ENCODE measurements at places on chromosomes 2 and 18.

DNA sequence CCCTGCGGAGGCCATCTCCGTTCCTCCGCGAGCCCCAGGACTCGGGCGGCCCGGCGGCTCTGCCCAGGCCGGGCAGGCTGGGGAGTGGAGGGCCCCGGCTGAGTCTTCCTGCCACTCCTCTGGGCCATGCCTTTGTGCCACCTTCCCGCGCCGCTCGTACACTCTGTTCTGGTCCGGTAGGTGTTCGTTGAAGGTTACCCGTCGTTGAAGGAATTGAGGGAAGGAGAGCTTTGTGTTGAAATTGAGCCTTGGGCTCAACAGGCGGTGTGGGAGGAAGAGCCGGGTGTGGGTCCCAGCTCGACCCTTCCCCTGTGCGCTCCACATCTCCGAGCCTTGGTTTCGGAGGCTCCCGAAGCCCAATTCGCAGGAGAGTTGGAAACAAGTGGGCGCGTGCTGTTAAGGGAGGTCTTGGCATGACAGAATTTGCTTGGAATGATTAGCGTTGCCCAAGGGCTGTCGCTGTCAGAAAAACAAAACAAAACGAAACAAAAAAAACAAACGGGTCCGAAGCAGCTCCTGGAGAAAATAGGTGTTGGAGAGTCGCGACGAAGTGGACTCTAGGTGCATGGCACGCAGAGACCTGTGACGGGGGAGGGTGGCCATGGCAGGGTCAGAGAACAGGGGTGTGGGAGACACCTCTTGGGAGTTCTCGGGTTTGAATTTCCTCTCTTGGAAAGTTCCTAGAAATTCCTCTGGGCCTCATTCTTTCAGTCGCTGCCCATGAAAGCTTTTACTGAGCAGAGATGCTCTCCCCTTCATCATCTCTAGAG is 1.2 kb upstream of the MZT2A start:
- no peak for DNase-seq

DNA sequence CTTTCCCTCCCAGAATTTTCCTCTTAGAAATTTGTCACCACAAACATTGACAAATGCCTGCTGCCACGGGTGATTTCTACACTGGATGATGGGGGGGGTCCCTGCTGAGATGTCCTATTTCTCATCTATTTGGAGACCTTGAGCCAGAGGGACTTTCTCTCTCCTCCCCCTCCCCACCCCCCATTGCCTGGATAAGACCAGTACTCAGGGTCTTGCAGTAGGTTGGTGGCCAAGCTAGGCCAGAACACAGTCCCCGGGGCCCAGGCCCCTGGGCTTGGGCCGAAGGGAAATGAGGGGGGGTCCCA is 560 bp upstream of the DUSP2 start:
- DNase-seq = no peak

DNA sequence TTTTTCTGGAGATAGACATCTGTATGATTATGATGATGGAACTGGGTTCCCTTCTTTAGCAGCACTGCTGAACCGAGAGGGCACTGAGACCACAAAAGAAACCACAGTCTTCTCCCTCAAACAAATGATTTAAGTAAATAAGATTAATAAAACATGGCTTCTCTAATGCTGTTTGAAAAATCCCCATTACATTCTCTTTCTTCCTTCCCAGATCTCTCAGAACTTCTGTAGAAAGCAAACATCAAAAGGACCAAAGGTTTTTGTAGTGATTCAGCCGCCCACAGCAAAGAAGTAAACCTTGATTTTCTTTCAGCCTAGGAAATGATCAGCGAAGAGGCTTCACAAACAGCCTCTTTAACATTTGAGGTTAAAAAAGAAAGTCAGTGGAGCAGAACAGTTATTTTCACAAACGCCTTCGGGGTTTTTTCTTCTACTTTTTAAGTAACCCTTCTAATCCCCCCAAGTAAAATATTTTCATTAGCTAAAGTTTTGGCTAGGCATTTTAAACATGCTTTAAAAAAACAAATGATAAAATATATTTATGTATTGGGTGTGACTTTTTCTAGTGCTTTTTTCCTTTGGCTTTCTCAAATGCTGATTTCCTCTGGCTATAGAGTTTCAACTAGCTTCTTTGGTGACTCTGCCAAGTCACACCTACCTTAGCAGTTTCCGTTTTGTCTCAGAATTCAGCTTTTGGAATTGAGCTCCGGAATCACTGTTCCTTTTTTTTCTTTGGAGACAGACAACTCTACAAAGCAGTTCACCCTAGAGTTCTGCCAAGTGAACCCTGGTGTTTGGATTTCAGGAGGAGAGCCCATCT is 89.6 kb downstream of the UPP2 start:
- DNase-seq = no peak

DNA sequence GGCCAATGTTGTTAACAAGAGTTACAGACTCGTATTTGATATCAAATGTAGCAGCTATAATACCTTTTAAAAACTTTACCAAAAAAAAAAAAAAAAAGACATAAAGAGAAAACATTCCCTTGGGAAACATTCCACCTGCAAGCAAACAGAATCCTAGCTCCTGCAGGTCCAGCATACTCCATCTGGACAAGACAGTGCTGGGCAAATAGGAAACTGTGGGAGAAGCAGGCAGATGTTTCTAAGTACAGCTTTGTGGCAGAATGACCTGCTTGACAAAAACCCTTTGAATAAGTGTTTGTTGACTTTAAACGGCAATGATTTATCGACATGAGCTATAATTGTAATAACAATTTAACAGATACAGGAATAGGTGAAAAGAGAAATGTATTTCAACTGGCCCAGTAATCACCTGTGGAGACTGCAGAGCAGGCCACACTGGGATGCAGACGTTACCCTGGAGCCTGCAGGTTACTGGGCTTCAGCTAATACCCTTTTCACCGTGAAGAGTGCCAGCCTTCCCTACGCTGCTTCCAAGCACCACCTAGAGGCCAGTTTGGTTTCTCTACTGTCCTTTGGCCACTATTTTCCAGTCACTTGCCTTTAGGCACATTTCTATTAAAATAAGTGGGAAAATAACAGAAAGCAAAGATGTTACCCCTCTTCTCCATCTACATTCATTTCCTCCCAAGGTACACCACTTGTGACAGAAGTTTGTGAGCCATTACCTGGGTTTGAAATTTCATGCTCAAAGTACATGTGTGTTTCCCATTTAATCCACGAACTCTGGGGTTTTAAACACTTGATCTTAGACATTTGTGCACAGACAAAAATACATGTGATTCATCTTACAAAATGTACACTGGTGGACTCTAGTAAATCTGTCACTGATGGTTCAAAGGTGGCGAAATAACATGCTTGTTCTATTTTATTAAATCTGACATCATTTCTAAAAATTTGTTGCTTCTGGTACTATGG is 96.9 kb upstream of the ZNF397 start:
- DNase-seq = no peak

- peak; percentile 1 for DNase-seq
Measured at GRCh38 chr2:194867328-194867727, 789.7 kb upstream of the SLC39A10 start.

- no peak for DNase-seq
Measured at GRCh38 chr2:98634406-98635092, 26.2 kb downstream of the UNC50 start.

DNA sequence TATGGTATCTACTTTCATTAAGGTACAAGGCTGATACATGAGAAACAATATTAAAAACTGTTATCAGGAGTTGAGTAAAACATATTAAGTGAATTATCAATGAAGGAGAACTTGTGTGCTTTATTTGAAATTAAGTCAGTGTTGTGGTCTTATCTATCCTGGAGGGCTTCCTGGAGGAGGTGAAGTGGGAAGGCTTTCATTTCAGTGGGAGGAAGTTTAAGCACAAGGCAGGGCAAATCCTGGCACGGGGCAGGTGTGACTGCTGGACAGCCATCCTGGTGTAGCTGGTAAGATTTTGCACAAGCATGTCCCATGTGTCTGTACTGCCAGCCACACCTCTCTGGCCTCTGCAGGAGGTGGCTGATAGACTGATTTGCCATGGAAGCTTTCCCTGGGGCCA is 159.7 kb upstream of the SKOR2 start:
- DNase-seq = no peak

GRCh38 chr2:189022492-189022891 is 48.3 kb downstream of the COL3A1 start:
- no peak for DNase-seq

DNA sequence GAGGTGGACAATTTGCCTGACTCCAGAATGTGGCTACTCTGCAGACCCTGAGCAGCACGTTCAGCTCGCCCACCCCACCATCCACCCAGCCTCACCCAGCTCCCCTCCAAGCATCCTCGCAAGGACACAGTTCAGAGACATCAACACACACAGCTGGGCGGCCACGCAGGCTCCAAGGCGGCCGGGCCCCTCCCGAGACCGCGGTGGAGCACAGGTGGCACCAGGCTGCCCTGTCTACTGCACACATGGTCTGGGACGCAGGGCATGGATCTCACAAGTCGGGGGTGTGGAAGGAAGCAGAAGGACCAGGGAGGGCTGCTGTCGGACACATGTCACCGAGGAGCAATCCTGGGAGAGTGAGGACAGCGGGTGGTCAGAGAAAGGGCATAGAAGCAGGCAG is 36.2 kb downstream of the AQP12A start:
- no peak for DNase-seq

- DNase-seq = no peak
Measured at GRCh38 chr18:26791676-26792075, 73.8 kb downstream of the AQP4 start.

- no peak for DNase-seq
Measured at GRCh38 chr2:176142281-176142680, 9.1 kb upstream of the HOXD4 start.

GRCh38 chr2:241777170-241777685 is 606 bp downstream of the GAL3ST2 start:
- no peak for DNase-seq

DNA sequence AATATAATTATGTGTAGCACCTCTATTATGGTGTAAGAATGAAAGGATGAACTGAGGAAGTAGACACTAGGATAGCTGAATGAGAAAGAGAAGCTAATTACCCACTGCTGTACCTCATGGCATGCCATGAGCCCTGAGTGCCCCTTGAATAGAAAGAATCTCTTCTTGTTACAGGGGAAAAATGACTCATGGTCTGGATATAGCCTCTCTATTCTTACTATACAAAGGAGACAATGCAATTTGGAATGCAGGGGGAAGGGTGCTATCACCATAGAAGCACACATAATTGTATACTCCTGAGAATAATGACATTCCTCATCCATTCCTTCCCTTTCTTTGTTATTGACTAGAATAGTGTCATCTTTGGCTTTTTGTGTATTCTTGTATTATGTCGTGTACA is 385.2 kb downstream of the CDH7 start:
- DNase-seq = no peak

- peak; percentile 71 for DNase-seq
Measured at GRCh38 chr2:199459286-199460100, 1.8 kb upstream of the SATB2 start.

- DNase-seq = no peak
Measured at GRCh38 chr18:47926101-47926850, 4.2 kb downstream of the SMAD2 start.

- DNase-seq = no peak
Measured at GRCh38 chr2:128495996-128496547, 177.4 kb upstream of the HS6ST1 start.

GRCh38 chr2:188893972-188894371 is 80.2 kb upstream of the COL3A1 start:
- DNase-seq = no peak

DNA sequence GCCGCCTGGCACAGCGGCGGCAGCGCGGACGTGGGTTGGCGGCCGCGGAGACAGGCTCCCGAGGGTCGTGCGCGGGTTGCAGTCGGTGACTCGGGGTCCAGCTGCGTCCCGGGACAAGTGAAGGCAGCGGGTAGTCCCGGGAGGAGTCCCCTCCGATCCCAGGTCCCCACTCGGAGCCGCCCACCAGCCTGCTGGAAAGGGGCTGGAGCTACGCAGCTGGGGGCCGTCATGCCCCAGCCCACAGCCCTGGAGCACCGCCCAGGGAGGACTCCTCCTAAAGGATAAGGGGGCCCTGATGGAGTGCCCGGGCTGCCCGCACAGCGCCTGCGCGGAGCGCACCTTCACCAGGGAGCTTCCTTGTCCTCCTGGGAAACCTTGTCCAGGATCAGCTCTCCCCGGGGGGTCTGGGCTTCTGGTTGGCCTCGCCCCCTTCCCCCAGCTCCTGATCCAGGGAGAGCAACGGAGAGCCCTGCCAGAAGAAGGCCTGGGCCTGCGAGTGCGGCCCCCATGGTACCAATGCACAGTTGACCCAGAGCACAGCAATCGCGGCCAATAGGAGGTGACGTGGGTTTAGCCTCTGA is 25.9 kb upstream of the ALPP start:
- DNase-seq = no peak

GRCh38 chr2:11156396-11157075 is 1.3 kb downstream of the SLC66A3 start:
- no peak for DNase-seq

- no peak for DNase-seq
Measured at GRCh38 chr2:1515986-1516797, 102.9 kb downstream of the TPO start.

DNA sequence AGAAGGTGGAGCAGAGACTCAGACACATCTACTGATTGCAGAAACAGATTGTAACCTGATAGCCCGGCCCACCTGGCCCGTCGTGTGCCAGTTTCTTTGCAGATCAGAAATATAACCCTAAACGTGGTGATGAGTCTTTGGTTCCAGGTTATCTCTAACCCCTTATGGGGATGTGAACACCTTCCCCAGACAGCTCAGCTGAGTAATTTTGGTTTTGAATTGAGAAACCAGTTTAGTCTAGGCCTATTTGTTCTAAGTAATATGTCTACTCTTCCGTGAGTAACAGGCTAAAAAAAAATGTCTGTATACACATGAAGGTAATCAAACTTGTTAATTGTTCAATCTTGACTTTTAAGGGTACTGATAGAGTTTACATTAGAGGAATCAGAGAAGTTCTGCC is 35.7 kb downstream of the RASGRP3 start:
- no peak for DNase-seq

DNA sequence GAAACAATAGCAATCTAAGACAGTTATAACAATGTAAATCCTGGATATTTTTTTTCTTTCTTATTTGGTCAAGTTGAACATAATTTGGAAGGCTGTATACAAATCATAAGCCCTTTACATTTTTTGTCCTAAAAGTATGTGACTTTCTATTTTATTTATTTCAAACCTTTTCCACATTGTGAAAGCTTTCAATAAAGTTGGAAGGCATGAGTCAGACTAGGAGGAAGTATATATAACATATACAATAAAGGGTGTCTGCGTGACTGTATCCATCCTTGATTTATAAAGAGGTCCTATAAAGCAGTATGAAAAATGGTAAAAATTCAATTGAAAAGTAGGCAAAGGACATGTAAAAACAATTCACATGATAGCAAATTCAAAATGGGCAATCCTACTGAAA is 44.4 kb downstream of the CRACDL start:
- DNase-seq = no peak

Data from NCI-H446 treated with DMSO at 0.1 percent for 48 hours (cell line).